ENCODE measurements at places on chromosomes 12 and 14.

GRCh38 chr12:97159377-97159776, 252.3 kb downstream of the NEDD1 start:
- no peak for DNase-seq

DNA sequence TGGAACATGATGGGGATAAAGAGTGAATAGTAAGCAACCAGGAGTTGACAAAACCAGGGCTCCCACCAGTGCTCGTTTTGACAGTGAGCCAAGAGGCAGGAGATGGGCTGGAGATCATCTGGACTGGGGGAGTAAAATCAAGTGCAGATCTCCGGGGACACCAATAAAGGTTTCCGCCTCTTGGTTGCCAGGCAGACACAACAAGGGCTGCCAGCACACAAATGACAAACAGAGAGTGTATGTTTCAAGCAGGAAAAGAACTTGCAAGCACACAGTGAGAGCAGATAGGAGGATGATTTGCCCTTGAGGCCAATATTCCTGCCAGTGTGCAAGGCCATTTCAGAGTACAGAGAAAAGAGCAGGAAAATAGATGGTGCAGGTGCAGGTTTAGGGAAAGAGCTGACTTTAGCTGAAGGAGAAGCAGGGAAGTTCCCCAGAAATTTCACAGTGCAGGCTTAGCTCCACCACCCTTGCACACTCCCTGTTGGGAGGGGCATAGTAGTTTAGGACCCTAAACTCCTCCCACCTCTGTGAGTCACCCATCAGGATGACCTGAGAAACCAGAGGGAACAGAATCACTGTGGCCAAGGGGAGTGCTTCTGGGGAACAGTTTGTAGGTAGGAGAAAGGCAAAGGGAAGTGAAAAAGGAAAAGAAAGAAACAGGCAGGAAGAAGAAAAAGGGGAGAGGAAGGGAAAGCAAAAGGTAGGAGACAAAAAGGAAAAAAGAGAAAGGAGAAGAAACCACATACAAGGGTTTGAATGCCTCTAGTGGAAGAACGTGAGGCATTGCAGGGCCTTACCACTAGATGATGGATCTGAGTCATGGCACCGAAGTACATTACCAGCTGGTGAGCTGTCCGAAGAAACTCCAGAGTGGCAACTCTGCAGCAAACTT, 404.4 kb downstream of the SLC6A15 start:
- peak; percentile 28 for DNase-seq

DNA sequence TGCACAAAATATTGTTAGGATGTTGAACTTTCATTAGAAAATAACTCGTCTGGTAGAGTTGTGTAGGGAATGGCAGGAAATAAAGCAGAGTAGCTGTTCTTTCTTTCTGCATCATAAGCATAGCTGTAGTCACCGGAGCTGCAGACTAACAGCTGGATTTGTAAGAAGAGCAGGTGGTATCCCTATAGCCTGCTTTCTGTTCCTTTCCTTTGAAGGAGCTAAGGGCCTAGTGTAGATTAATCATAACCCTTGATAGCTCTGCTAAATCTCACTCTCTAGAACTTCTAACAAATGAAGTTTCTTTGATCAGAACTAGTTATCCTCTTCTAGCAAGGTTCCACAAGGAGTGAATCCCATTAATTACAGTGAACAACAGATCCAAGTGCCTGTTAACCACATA, 3.5 kb downstream of the LMO3 start:
- DNase-seq, result peak; percentile 22

GRCh38 chr12:100601626-100602025, 28.1 kb downstream of the GAS2L3 start:
- no peak for DNase-seq

DNA sequence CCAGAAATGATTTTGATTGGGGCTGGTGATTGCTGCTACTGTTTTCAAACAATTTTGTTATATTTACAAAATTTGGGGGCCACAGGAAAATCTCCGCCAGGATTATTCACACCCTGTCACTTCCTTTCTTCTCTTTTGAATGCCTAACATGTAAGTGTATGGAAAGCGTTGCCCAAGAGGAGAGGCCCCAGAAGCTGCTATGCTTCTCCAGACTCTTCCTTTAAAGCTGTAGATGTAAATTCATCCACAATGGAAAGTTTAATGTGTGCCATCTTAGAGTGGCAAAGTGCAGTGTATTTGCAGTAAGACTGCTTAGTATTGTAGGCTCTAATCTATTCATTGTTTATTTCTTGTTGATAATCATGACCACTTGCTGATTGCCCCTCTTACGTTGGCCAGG, 136.7 kb upstream of the LRIG3 start:
- DNase-seq, result peak; percentile 54

DNA sequence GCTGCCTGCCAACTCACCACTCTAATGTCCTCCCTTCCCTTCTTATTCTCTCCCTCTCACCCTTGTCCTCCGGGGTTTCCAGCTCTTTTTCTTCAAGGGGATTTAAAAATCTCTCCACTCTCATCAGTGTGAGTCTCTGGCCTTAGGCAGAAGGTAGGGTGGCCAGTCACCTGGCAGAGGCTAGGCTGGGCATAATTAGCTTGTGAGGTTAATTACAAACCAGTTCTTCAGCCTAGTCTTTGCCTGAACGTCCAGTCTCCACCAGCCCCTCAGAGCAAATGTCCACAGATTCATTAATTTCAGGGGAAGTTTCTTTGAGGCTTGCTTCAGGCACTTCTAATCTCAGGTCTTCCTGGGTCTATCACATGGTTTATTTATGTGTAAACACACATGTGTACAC, 6.7 kb downstream of the KRT7 start:
- no peak for DNase-seq

DNA sequence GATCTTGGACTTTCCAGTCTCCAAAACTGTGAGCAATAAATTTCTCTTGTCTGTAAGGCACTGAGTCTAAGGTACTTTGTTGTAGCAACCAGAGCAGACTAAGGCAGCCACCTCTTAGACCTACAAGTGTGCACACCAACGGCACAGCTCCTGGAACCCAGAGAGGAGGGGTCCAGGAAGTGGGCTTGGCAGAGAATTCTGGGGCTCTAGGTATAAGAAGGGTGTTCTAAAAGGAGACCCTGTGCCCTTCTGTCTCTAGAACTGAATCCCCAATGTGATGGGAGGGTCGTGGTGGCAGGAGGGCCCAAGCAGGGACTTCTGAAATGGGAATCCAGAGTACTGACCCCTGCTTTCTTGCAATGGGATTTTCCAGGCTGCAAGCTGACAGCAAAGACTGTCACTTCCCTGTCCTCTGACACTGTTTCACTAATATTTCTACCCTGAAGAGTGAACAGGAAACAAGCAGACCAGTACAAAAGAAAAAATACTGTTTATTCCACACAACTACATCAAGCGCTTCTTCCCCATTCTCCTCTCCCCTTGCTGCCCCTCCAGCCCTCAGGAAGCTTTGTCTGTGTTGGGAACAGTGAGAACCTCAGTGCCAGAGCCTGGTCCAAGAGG, 13.6 kb upstream of the TFCP2 start:
- no peak for DNase-seq

DNA sequence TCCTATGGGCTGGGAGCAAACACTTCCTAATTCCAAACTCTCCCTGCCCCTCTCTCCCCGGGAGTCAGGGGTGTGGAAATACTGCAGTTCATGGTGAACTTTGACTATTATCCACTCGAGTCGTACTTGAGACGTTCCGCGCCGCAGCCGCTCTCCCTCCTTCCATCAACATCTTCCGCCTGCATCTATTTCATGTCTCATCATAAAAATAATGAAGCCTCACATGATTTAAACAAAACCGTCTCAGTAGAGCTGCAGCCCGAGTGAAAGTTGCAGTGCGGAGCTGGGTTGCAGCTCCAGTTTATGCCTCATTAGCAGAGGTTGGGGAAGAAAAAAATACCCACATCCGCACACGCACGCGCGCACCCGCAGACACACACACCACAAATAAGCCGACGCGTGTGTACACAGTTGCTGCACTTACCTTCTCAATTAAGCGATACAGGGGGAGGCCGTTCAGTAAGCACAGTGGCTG, 283 bp downstream of the LMO3 start:
- DNase-seq, result peak; percentile 77

DNA sequence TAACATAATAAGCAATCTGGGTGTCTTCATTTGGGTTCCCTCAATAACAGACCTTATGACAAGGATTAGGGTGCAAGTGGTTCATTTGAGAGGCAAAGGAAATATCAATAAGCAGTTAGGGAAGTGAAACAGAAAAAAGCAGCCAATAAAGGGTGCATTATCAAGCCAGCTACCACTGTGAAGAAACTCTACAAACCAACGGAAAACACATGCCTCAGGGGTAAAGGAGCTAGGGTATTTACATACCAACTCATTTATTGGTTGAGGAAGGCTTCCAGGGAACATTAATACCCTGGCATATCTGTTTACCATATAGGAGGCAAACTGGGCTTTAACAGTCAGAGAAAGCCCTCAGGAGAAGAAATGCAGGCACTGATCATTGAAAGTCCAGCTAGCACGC, 22.7 kb upstream of the IFNG-AS1 start:
- no peak for DNase-seq

DNA sequence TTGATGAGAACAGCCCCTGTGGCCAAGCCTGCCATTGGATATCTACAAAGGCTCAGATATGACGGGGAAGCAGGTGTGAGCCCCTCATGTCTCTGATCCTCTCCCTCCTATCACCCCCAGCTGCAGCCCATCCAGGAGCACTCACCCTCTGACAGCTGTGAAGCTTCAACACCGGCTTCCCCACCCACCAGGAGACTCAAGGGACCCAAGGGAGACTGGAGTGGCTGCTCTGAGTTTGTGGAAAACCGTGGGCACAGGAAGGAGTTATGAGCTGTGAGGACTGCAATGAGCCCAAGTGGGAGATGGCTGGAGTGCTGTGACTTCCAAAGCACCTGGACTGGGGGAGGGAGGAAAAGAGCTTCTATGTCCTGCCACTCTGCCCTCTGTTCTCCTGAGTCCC, 7.9 kb downstream of the IFI27L2 start:
- no peak for DNase-seq

DNA sequence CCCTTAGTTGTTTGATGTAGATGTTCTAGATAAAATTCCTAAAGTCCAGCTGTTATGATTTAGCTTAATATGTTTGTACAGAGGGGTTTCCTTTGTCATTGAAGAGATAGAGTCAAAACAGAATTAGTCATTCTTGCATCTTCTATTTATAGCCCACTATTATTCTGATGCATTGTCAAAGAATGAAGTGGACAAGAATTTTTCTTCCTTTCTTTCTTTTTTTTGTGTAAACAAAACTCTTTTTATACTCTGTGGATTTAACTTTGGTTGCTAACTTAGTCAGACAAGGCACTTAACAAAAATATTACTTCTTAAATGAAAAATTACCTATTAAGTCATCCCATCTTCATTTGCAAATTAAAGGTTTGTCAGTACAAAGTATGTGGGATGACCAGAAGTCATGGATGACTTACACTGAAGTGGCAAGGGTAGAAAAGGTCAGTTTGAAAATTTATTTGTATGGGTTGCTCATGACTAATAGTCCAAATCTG, 215.6 kb upstream of the DDHD1 start:
- DNase-seq, result peak; percentile 23

GRCh38 chr12:92551853-92552397, 150.9 kb upstream of the PLEKHG7 start:
- no peak for DNase-seq

- DNase-seq, result peak; percentile 6
Observed at GRCh38 chr12:51817027-51817953, 31.2 kb downstream of the FIGNL2 start.

DNA sequence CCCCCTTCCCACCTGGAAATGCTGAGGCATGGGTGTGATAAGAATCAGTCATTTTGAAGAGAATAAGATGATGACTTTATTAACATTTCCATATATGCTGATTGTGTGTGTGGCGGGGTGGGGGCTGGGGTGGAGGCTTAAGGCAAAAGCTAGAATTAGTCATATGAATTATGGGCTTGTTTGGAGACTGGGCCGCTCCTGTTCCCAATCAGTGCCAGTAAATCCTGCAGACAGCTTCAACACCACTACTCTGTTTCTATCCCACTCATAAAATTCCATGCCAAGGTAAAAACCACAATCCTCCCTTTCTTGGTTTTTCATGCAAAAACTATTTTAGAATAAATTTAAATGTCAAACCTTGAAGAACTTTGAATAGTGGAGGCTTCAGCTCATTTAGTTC, 29.9 kb upstream of the SLC38A2 start:
- peak; percentile 8 for DNase-seq

GRCh38 chr14:101834800-101835547, 73.5 kb downstream of the PPP2R5C start:
- DNase-seq, result no peak

- no peak for DNase-seq
Observed at GRCh38 chr12:114982760-114983159, 298.8 kb upstream of the TBX3 start.

GRCh38 chr12:108597559-108598471, at the start of gene TMEM119:
Gene TMEM119 (minus strand): TSS chr12:108598084. CDS start chr12:108592383, 5,701 bp downstream.
- DNase-seq, result peak; percentile 76

DNA sequence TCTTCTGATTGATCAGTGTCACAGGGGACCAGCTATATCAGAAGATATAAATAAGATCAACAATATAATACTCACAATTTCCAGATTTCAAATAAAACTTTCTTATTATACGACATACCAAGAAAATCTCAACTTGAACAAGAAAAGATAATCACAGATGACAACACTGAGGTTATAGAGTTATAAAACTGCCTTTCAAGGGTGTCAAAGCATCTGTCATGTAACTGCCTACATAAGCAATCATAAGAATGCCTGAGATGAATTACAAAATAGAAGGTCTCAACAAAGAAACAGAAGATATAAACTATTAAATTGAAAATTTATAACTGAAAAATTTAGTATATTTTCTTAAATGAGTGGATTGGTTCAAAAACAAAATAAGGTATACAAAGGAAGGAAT, 659.2 kb downstream of the SLC16A7 start:
- DNase-seq, result no peak

DNA sequence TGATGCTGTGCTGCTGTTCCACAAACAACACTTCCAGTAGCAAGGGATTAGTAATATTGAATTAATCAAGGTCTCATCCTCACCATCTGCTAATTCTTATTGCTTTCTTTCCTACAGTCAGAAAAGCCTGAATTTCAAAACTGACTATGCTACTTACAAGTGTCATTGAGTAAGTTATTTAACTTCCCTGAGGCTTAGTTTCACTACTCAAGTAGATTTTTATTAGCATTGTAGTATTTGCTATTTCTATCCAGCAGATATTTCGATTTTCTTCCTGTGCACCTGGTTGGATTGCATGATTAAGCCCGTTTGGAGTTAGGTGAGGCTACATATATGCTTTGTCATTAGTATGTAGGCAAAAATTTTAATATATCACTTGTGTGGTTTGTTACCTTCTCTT, 591.5 kb downstream of the TRHDE start:
- no peak for DNase-seq

DNA sequence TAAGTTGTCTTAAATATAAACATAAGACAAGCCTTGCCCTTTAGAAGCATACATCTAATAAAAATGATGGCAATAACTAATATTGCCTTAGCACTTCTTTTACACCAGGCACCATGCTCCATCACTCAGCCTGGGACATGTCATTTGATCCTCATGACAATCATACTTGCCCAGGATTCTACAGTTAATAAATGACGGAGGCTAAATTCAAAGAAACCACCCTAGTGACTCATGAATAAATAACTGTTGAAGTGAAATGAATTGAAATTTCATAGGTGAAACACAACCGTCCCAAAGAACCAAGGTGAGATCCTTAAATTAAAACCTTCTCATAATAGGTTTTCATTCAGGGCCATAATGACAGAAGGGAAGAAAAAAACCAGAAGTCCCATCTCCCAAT, 89.5 kb downstream of the GRIN2B start:
- no peak for DNase-seq
